ENCODE measurements at places on chromosomes 3 and 15.

- no peak for DNase-seq
Measured at GRCh38 chr3:180093535-180093934, 56.8 kb upstream of the PEX5L start.

DNA sequence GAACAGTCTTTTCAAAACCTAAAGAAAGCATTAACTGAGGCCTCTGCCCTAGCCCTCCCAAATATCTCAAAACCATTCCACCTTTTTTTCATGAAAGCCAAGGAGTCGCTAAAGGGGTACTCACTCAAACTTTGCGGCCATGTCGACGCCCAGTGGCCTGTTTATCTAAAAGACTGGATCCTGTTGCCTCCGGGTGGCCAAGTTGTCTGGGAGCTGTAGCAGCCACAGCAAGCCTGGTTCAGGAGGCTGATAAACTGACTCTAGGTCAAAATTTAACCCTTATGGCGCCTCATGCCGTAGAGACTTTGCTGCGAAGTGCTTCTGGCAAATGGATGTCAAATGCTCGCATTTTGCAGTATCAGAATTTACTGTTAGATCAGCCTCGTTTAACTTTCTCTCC lies 39.5 kb downstream of the ZBTB11 start:
- no peak for DNase-seq

GRCh38 chr15:49645941-49646340 lies 25.1 kb downstream of the DTWD1 start:
- no peak for DNase-seq

- DNase-seq: no peak
Measured at GRCh38 chr15:100101426-100102089, 240.2 kb downstream of the ADAMTS17 start.

GRCh38 chr3:190323246-190323626 lies 990 bp upstream of the CLDN1 start:
- no peak for DNase-seq

- no peak for DNase-seq
Measured at GRCh38 chr3:161366094-161366493, 5.2 kb downstream of the SPTSSB start.

GRCh38 chr3:23203708-23204330 lies 692 bp downstream of the UBE2E2 start:
- DNase-seq: no peak

DNA sequence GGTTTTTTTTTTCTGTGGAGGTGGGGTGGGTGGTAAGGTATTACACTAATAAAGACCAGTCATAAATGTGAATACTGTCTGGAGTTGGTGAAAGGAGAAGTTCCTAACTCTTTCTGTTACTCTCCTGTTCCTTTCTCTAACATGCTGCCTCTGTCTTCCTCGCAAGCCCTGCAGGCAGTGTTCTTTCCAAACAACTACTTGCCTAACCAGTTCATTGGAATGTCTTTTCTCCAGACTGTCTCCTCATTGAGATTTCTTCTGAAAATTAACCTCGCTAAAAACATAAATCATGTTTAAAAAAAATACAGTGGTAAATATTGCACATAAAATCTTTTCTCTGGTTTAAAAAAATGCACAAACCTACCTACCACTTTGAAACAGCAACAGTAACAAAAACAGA lies 135.2 kb downstream of the TP63 start:
- DNase-seq: no peak

- DNase-seq: no peak
Measured at GRCh38 chr15:93057618-93058017, 31.4 kb downstream of the RGMA start.

DNA sequence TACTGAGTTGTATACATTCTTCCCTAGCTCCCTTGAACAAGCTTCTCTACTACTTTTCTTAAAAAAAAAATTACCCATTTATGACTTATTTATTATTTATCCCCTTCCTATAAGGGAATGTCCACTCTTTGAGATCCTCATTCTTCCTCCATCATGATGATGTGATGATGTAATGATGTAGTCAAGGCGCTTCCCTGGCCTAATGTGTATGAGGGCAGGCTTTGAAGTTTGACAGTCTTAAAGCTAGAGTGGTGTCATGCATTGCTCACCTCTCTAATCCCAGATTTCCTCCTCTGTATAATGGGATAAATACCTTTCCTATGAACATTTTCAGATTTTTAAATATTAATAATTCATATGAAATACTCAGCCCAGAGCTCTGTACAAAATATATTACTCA lies 486.0 kb upstream of the TPRG1 start:
- no peak for DNase-seq

DNA sequence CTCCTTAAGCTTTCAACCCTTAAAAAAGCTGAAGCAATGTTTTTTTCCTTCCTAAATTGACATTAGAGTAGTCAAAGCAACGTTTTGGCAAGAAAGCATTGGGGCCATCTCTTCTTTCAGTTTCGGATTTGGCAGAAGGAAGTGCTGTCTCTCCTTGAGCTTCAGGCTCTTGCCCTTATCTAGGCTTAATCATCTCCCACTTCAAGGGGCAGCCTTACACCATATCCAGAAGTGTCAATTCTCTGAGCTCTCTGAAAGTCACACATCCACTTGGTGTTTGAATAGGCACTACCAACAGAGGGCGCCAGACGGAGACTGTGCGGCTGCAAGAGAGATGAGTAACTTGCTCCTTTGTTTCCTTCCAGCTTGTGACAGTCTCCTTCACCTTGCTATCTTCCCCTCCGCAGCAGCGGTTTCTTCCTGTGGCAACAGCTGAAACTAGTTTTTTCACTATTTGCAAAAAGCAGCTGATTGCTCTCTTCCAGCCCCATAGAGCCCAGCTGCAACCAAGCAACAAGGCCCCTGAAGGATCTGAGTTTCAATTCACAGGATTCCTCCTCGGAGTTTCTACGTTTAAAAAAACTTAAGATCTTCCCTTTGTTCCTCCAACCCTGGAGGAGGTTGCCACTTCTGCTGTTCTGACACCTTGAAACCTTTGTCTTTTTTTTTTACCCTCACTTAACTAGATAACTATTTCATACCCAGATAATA lies 147.0 kb upstream of the SLCO3A1 start:
- peak; percentile 60 for DNase-seq

- DNase-seq: peak; percentile 45
Measured at GRCh38 chr3:40309925-40310695, 603 bp downstream of the EIF1B start.

- no peak for DNase-seq
Measured at GRCh38 chr3:196207159-196207832, 3.9 kb downstream of the ZDHHC19 start.

- no peak for DNase-seq
Measured at GRCh38 chr15:57797110-57797509, 90.6 kb downstream of the POLR2M start.

DNA sequence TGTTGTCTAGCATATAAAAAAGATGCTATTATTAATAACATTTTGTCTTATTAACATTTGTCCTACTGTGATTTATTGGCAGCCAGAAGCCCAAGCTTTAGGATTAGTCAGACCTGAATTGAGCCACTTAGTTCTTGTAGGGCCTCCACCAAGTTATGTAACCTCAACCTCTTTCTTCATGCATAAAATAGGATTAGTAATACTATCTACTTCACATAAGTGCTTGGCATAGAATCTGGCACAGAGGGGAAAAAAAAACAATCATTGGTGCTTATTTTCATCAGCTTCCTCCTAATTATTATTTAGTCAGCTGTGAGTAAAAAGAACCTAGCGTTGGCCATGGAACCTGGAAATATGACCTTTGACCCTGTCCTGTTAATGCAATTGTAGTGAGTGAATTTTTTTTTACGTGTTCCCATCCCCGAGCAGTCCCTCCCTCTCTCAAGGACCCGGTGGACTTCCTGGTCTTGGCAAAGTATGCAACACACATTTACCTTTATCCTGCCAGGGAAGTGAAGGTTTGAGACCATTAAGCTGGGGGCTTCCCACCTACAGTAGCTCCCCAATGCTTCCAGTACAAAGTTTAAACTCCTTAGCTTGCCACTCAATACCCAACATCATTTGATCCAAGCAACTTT lies 136.8 kb downstream of the FHIT start:
- DNase-seq: no peak

DNA sequence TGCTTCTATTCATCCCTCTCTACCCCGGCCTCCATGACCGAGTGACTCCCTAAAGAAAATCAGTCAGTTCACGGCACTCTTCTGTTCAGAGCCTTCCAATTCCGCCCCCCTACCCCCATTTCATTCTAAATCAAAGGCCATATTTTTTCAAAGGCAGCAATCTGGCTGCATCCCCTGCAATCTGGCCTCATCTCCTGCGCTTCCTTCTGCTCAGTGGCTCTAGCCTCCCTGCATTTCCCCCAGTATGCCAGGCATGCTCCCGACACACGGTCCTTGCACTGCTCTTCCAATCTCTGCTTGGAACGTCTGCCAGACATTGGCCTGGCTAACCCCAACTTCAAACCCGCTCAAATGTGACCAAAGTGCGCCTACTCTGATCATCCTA lies 67.7 kb downstream of the EXOG start:
- no peak for DNase-seq

GRCh38 chr3:120419797-120420196 lies 31.0 kb downstream of the FSTL1 start:
- DNase-seq: no peak

DNA sequence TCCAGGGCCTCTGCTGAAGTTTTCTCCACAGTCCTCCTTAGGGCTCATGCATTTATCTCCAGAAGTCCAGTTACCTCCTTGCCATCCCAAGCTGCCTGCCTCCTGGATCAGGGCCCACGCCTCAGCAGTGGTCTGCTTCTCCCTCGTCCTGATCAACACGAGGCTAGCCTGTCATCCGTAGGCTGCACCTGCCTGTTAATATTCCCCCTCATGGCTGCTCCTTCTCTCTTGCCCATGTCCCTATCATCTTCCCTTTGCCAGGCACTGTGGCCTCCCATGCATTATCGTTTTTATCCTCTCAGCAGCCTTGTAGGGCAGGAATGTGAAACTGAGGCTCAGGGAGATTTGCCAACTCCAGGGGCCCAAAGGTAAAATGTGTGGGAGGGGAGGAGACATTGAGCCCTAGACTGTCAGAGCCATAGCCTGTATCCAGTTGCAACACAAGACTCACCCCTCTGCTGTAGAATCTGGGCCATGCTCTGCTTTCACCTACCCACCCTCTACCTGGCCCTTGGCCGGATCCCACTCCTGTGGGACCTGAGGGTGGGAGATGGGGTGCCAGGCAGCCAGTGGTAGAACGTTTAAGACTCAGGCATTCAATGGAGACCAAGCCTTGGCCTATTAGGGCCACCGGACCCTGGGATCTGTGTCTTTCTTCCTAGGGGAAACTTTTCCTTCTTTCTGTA lies 4.6 kb downstream of the GRM2 start:
- DNase-seq: no peak

DNA sequence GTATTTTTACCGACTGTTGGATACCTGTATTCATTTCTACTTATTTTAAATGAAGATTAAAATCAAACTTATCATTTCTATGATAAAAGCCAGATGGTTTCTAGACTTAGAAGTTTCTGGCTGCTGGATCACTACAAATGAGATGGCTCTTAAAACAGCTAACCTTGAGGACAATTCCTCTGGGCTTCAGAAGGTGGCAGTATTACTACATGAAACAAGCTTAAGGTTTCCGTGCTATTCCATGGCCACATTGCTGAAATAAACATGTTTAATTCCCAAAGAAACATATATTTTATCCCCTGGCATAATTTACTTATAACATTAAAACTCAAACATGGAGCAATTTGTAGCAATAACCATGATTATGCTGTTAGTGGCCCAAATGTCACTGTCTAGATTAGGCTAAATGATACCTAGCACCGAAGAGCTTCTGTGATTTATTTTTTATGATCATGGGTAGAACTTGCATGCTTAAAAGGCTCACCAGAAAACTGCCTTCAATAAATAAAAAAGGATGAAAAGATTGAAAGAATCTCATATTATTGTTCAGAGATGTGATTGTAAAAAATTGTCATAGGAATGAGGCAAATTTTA lies 204.0 kb upstream of the NANOGP8 start:
- DNase-seq: no peak

- no peak for DNase-seq
Measured at GRCh38 chr15:93974804-93975481, 256.4 kb upstream of the MCTP2 start.

DNA sequence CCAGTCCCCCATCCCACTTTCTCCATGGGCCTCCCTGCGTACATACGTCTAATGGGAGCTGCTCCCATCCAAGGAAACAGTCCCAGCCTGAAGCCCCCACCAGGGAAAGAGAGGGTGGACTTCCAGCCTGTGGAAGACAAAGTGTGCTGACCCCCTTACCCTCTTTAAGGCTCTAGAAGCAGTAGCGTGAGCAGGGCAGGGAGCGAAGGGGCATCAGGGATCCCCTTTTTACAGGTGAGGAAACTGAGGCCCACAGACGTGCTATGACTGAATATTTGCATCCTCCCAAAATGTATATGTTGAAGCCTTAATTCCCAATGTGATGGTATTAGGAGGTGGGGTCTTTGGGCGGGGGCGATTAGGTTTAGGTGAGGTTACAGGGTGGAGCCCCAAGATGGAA lies 83.4 kb downstream of the TOP2B start:
- no peak for DNase-seq

GRCh38 chr3:123129532-123129931 lies 62.7 kb downstream of the PDIA5 start:
- no peak for DNase-seq

- DNase-seq: no peak
Measured at GRCh38 chr15:59866642-59867041, 137.5 kb upstream of the FOXB1 start.

DNA sequence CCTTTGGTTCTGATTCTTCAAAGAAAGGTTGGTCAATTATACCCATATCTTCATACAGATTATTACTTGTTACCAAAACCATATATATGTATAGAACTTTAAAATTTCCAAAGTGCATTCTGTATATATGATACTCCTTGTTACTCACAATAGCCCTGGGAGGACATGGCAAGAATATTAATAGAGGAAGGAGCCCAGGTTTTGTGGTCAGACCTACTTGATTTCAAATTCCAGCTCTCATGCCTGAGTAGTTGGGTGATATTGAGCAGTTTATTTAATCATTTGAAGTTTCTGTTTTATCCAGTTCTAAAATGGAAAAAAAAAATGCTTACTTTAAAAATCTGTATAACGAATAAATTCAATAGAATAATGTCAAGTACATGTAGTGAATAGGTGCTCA lies 2.5 kb downstream of the IL1RAP start:
- no peak for DNase-seq

DNA sequence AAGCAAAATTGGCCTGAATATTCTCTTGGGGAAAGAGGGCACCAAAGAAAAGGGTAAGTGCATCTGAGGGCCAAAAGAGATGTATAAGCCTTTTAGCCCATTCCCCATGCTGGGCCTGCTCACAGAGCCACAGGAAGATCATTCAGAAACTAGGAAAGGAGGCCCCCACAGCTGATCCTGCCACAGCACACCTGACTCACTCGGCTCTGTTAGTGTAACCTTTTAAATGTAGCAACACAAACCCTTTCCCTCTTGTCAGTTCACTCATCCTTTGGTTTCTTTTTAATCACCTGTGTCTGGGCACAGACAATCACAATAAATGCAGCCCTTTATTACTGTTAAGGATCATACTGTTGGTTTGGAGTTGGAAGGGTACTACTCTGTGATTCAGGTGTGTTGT lies 69.9 kb downstream of the PDCD6IP start:
- no peak for DNase-seq

GRCh38 chr3:140223631-140224030 lies 288.6 kb downstream of the CLSTN2 start:
- DNase-seq: no peak
